Dermis blood vessel endothelial cell (primary cell): ENCODE measurements at places on chromosomes 4 and X. TPM values are rescaled to one million over a fixed set of nuclear protein-coding genes. Genes with fewer than 3 reads are reported as not detected.
A peak's percentile ranks its signal among the peaks of the same experiment; 100 is the strongest.

APLN gene
- total RNA-seq: 58.9 and 124 TPM in 2 replicates

PROM1 gene
- 0.14 and 1.0 TPM in 2 replicates for total RNA-seq

OPN1MW2 gene
- total RNA-seq: not detected in 2 replicates

DNA sequence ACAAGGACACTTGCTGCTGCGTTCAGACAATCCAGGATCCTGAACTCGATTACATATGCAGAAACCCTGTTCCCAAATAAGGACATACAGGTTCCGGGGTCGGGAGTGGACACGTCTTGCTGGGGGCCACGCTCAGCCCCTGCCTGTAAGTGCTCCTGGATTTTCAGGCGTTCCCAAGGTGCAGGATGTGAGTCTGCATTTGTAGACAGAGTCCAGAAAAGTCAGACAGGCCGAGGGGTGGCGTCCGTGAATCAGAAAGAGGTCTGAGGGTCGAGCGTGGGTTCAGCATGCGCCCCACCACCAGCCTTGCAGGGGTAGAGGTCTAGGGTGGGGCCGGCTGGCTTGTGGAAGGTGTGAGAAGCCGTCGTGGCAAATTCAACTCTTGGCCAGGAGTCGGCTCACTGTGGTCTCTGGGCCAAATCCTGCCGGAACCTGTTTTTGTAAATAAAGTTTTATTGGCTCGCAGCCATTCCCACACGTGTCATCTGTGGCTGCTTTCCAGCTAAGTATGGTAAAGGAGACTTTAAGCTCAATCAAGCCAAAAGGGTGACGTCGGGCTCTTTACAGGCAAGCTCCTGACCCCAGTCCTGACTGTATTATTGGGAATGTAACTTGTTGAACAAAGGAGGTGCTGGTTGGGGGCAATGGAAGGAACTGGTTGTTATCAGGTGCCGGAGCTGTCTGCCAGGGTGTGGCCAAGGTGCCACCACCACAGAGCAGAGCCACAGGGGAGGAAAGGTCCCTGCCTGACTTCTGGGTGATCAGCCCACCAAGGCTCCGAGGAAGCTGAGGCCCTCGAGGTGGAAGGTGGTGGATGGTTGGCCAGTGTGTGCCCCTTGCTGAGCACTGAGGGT is 7.4 kb downstream of the DOK7 start:
- DNase-seq: peak; percentile 50

DNA sequence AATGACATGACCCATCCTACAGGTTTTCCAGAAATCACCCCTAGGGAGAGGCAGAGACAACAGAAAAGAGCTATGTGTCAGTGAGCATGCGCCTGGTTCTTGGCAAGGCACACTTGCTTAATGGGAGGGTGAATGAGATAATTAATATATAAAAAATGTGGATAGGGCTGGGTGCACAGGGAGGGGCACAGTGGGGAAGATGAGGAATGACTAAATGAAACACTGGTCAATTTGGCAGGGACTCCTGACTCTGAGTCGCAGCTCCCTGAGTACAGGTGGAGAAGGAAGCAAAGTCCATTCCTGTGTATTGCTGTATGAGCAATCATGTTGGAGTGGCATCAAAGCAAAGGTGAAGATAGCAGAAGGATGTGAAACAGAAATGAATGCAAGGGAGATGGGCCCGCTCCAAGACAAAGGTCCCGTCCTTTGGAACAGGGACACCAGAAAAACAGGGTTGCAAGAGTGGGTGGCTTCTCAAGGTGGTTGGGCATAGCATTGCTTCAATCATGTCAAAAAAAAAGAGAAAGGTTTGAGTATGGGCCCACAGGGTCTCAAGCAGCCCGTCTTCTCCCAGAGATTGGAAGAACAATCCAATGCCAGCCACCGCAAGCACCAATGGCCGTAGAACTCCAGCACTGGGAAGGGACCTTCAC is 278.4 kb upstream of the AGTR2 start:
- DNase-seq: no peak

DNA sequence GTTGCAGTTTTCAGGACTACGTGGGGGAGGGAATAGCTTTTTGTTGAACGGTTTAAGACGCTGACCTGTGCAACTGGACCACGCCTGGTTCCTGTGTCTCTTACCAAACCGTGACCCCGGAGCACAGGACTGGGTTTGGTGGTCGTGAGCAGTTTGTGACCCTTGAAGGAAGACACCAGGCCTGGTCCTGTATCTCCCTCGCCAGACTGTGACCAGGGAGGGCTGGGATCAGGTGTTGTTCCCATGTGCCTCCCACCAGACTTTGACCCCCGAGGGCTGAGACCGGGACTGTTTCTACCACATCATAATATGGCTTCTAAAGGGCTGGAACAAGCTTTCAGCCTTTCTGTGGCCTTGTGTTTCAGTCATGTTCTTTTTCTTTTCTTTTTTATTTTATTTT is 683 bp downstream of the EBP start:
- peak; percentile 0 for DNase-seq

DNA sequence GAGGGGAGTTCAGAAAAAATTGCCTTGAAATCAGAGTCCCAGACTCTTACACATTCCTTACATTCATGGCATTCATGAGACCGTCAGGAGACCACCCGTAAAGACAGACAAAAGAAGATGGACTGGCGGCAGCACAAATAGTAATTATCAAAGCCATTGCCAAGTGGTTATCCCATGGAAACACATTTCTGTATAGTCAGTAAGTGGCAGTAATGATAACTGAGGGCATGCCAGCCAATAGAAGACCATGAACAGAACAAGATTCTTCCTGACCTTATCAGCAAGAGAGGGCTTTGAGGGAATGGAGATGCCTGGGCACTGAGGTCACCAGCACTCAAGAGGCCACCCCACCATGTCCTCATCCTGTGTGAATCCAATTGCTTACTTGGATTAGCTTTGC is 121.7 kb upstream of the HCCS start:
- no peak for DNase-seq

GRCh38 chr4:31005037-31005436 is 284.9 kb downstream of the PCDH7 start:
- DNase-seq: no peak
